ENCODE measurements at places on chromosomes 3 and 15.

GRCh38 chr3:60364475-60364874 is 886.8 kb downstream of the FHIT start:
- DNase-seq, result no peak

DNA sequence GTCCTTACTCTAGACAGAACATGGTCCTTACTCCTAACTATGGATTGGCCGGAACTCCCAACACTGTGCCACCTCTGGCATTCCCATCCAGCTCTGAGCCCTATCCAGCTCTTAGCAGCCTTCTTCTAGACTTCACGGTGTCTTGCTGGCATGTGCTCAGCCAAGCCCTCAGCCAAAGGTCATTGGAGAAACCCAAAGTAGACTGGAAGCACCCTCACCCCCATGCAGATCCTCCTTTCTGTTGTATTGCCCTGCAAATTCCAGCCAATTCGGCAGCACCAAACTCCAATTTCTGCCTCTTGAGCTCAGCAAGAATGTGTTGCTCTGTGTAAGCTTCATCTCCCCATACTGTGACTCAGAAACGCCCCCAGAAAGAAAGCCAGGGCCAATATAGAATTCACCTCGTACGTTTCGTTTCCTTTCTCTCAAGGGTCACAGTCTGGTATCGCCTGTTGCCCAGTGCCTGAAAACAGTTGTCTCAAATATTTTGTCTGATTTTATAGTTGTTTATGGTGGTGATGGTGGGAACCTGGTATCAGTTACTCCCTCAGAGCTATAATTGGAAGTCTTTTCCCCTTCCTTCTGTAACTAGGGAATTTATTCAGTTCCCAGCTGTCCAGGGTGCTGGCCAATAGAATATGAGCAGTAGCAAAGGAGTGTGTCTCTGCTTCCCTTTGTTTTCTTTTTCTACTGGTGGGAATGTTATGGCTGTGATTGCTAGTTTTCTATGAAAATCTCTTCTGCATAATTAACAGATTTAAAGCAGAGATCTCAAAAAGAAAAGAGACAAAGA is 28.4 kb upstream of the EPHB3 start:
- no peak for DNase-seq

GRCh38 chr3:14439501-14440167 is 37.2 kb downstream of the SLC6A6 start:
- DNase-seq, result peak; percentile 54

DNA sequence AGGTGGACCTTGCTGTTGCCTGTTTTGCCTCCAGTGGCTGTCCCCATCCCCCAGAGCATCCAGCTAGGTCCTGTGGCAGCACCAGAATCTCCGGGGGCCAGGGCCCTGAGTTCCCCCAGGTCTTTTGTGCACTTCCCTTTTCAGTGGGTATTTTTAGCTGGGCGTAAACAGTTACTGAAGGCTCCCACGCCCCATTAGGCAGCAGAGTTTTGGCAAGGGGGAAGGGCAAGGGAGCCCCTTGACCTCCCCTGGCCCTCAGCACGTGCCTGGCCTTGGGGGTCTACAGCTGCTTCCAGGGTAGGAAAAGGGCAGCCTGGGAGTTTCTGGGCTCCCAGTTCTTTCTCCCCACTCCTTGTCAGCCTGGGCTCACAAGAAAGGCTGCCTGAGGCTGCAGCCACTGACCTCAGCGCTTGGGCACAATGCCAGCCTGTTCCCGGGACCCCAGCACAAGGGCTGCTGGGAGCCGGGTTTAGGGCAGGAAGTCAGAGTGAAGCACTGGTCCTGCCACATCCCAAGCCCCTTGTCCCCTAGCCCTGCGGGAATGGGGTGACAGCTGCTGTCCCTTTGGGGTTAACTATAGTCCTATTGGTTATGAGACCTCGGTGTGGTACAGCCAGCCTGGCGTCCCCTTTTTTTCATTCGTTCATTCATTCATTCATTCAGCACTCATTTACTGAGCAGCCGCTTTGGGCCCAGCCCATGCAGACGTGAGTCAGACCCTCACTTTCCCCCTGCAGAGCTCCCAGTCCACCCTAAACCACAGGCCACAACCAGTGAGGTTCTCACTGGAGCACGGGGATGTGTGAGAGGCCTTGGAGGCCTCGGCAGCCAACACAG is 8.4 kb downstream of the CSK start:
- peak; percentile 80 for DNase-seq

DNA sequence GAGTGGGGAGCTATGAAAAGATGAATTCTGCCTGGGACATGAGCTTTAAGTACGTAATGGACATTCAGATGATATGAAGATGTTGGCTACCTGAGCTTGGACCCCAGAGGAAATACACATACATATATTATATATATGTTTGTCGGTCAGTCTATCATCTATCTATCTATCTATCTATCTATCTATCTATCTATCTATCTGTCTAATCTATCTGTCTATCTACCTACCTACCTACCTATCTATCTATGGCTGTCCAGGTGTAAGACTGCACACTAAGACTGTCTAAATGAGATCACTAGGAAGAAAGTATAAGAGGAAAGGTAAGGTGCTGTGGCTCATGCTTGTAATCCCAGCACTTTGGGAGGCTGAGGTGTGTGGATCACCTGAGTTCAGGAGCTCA is 18.2 kb upstream of the CELF6 start:
- no peak for DNase-seq

Data from fibroblast of skin of right biceps (primary cell).